ENCODE measurements at places on chromosomes 7 and 10.
A peak's percentile ranks its signal among the peaks of the same experiment; 100 is the strongest.

DNA sequence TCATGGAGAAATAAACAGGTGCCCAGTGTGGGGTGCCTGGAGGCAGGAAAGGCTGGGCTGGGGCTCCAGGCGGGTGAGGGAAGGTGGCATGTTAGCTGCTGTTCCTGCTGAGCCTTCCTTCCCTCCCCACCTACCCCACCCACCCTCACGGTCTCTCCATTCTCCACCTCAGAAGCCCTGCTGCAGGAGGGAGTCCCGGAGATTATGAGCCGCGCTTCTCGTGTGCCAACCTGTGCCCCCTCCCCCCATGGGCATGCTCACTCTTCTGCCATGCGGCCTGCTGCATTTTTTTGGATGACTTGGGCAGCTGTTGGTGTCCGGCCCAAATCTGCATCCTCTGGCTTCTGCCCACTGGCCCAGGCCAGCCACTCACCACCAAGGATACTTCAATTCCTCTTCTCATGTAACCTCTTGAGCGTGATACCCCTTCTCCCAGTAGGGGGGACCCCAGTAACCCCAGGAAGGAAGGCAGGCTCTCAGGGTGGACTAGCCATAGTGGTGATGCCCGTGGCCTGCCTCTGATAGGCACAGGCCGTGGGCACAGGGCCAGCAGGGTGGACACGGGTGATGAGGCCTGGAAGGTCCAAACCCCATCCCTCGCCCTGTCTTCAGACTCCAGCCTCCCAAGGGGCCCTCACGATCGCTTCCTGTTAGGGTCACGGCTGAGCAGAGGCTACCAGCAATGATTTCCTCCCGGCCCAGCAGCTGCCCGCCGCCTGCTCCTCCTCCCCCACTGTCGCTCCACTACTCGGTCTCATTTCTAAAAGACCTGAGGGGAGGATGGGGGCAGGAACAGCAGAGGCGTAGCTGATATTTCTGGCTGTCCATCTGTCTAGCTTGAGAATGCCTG, 27.8 kb downstream of the UNC5B start:
- no peak for DNase-seq

DNA sequence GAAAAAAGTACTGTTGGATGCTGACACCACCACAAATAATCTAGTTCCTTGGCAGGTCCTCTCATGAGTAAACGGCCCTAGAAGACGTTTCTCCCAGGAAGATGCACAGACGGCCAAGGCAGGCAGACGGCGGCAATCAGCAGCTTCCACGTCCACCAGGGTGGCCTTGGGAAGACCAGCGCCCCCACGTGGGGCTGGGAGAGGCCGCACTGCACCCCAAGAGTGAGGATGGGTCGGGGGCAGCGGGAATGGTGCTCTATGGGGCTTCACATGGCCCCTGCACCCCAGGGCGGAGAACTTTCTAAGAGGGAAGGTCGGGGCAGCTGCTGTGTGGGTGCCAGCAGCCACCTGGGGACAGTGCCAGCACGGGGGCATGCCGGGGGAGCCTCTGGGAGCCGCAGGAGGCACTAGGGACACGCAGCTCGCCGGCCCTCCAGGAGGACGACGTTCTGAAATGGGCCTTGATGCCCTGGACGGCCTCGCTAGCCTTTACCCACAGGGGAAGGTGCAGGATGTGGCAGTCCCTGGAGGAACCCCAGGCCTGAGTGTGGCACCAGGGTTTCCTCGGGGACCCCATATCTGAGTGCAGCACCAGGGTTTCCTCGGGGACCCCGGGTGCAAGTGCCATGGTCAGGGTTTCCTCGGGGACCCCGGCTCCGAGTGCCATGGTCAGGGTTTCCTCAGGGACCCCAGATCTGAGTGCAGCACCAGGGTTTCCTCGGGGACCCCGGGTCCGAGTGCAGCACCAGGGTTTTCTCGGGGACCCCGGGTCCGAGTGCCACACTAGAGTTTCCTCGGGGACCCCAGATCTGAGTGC, 539.9 kb downstream of the DNAJB6 start:
- DNase-seq, result no peak

DNA sequence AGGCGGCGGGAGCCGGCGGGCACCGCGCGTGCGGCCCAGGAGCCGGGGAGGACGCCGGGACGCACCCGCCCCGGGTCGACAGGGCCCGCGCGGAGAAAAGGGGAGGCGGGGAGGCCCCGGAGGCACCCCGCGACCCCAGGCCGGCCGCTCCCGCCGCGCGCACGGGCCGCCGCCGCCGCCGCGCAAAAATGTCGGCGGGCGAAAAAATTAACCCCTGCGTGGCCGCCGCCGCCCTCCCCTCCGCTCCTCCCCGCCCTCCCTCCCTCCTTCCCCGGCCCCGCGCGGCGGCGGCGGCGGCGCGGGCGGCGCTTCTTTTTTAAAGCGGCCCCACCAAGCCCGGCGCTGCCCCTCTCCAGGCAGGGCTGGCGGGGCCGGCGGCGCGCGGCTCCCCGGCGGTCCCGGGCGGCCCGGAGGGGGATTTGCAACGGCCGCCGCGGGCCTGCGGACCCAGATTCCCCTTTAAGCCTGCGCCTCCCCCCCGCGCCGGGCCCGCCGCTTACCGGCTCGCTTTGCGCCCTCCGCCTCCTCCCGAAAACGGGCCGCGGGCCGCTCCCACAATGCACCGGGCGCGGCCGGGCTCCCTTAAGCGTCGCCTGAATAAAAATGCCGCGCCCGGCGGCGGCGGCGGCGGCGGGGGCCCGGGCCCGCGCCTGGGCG, 465 bp downstream of the SEPHS1 start:
- peak; percentile 67 for DNase-seq

DNA sequence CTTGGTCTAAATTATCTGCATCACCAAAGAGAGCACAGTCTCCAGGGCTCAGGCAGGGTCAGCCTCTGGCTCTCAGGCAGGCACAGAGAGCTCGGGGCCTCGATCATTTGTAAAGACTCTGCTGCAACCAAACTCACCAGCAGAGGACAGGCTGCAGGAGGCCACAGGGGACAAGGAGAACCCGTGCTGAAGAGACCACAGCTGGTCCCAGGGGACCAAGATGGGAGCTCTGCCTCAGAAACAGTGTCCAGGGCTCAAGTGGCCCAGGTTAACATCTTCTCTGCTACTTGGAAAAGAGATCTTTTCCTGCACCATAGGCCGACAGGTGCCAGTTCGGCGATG, 543.2 kb downstream of the PTPRN2 start:
- no peak for DNase-seq

GRCh38 chr10:43198682-43199005, 60.4 kb downstream of the CSGALNACT2 start:
- DNase-seq, result no peak

- no peak for DNase-seq
Observed at GRCh38 chr7:76069238-76069638, 21.3 kb downstream of the MDH2 start.

DNA sequence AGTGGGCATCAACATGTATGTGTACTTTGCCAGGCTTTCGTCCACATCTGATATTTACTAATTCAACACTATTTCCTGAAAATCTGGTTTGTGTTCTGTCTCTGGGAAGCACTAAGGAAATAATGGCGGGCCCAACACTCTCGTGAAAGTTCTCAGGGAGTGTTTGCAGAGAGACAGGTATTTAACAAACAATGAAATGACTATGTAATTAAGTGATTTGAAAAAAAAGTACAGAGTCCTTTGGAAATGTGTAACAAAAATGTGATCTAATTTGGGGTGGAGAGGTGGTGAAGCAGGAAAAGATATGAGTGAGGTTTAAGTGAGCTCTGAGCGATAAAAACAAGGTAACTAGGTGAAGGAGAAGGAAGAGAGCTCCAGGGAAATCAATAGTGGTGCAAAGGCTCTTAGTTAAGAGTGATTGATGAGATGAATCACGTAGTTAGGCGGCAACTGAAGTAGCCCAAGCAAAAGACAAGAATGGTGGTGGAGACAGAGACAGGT, 95.3 kb upstream of the DNAJB12 start:
- DNase-seq, result no peak

GRCh38 chr7:20193873-20194272, 23.3 kb downstream of the MACC1 start:
- no peak for DNase-seq

GRCh38 chr7:138967159-138967558, 14.0 kb downstream of the KIAA1549 start:
- no peak for DNase-seq

DNA sequence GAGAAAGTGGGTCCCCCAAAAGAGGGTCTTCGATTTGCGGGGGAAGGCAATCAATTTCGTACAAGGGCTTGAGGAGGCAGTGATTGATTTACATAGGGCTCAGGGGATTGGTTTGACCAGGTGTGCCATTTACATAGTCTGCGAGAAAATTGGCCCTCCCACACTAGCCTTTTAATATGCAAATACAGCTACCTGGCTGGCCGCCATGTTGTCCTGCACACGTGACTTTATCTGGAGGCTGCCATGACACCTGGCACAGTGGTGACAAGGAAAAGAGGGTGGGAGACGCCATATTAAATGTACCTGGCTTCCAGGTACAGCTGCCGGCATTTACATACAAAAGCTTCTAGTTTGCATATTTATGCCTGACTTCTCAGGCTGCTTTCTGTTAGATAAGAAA, 1577.2 kb upstream of the LRRTM3 start:
- peak; percentile 20 for DNase-seq

DNA sequence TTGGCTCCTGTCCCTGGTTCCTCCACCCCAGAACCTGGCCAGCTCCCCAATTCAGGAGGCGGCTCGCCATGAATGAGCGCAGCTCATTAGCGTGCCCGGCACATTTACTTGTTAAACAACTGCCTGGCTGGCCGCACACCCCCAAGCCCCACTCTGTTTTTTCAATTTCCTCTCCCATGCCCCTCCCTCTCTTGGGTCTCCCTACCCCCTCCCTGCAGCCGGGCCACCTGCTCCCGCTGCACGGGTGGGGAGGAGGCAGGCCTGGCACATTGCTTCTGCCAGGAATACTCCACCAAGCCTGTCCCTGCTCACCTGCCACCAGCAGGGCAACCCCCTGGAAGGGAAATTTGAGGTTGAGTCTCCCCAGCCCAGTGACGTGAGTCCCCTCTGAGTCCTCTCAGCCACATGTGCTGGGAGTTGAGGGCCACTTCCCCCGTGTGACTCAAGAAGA, 2.5 kb upstream of the SLIT1 start:
- peak; percentile 75 for DNase-seq

DNA sequence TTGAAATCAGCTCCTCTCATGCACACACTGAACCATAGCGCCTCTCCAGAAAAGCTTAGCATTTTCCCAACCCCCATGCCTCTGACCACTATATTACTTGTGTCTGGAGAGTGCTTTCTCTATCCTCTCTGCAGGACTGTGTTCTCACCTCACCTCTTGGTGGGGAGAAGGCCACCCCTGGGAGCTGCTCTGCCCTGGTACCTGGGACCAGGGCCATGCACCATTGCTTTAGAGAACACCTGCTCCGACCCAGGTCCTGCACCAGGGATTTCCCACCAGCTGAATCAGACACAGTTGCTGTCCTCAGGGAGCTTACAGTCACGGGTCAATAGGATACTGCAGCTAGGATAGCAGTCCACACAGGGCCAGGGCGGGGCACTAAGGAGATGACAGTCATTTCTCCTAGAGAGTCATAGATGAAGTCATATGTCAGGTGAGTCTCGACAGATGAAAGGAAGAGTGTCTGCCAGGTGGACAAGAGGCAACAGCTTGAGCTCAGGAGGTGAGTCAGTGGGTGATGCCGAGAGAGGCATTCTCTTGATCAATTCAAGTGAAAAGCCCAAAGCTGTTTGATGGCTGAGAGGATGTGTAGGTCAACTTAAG, 619 bp upstream of the LMTK2 start:
- no peak for DNase-seq

GRCh38 chr10:122342293-122343134, 32.0 kb upstream of the PLEKHA1 start:
- DNase-seq, result peak; percentile 23

- no peak for DNase-seq
Observed at GRCh38 chr10:49585387-49585786, 24.7 kb upstream of the SLC18A3 start.

DNA sequence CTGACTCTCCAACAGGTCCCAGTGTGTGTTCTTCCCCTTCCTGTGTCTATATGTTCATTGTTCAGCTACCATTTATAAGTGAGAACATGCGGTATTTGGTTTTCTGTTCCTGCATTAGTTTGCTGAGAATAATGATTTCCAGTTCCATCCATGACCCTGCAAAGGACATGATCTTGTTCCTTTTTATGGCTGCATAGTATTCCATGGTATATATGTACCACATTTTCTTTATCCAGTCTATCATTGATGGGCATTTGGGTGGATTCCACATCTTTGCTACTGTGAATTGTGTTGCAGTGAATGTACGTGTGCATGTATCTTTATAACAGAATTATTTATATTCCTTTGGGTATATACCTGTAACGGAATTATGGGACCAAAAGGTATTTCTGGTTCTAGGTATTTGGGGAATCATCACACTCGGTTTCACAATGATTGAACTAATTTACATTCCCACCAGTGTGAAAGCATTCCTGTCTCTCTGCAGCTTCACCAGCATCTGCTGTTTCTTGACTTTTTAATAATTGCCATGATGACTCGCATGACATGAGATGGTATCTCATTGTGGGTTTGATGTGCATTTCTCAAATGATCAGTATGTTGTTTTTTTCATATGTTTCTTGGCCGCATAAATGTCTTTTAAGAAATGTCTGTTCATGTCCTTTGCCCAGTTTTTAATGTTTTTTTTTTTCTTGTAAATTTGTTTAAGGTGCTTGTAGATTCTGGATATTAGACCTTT, 60.2 kb downstream of the LSMEM1 start:
- no peak for DNase-seq

- no peak for DNase-seq
Observed at GRCh38 chr7:100120733-100121036, 1.3 kb downstream of the CNPY4 start.

GRCh38 chr7:98126311-98127142, 19.9 kb downstream of the LMTK2 start:
- no peak for DNase-seq

DNA sequence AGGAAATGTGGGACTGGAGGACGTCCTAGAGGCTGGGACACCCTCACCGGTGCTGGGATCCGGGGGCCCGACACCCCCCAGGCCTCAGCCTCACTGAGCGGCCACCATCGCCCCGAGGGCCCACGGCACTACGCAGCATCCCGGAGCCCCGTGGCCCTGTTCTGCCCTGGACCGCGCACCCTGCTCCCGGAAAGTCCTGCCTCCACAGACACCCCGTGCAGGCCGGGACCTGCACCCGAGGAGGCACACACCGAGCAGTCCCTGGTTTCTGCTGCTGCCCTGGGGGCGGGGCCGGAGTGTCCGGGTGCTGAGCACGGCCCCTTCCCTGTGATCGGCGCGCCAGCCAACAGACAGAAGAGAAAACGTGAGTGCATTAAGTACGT, 18.1 kb upstream of the KNDC1 start:
- DNase-seq, result no peak

GRCh38 chr7:55970561-55970960, 6.2 kb downstream of the NIPSNAP2 start:
- no peak for DNase-seq

- no peak for DNase-seq
Observed at GRCh38 chr10:13315361-13315760, 15.5 kb upstream of the PHYH start.

- peak; percentile 33 for DNase-seq
Observed at GRCh38 chr7:157905651-157906461, 569.1 kb downstream of the DNAJB6 start.

- no peak for DNase-seq
Observed at GRCh38 chr10:17989908-17990767, 38.4 kb downstream of the SLC39A12 start.

- peak; percentile 88 for DNase-seq
Observed at GRCh38 chr10:78033637-78034470, at the start of gene RPS24. TSS of gene RPS24 (plus strand) at chr10:78033863. CDS start at chr10:78033902, 39 bp downstream.

Data from NCI-H1105 (cell line).